ENCODE measurements at places on chromosomes 3 and 15. TPM values are rescaled to one million over a fixed set of nuclear protein-coding genes. Genes with fewer than 3 reads are reported as not detected.

GOLGA8N gene
- 0.85 TPM for total RNA-seq

GP9 gene
- not detected for total RNA-seq

GABRA5 gene
- not detected for total RNA-seq

MUSTN1 gene
- total RNA-seq: not detected

POPDC2 gene
- total RNA-seq: 0.12 TPM

GOLGA8R gene
- total RNA-seq: 1.2 TPM

VIPR1 gene
- total RNA-seq: 0.09 TPM

GOLGA8S gene
- total RNA-seq: not detected

KCNMB3 gene
- total RNA-seq: 0.26 TPM

RTP4 gene
- not detected for total RNA-seq

BFSP2 gene
- not detected for total RNA-seq

IGSF10 gene
- total RNA-seq: 7.3 TPM

Data from pericardium fibroblast (primary cell).